ENCODE measurements at places on chromosomes 3 and 15.

DNA sequence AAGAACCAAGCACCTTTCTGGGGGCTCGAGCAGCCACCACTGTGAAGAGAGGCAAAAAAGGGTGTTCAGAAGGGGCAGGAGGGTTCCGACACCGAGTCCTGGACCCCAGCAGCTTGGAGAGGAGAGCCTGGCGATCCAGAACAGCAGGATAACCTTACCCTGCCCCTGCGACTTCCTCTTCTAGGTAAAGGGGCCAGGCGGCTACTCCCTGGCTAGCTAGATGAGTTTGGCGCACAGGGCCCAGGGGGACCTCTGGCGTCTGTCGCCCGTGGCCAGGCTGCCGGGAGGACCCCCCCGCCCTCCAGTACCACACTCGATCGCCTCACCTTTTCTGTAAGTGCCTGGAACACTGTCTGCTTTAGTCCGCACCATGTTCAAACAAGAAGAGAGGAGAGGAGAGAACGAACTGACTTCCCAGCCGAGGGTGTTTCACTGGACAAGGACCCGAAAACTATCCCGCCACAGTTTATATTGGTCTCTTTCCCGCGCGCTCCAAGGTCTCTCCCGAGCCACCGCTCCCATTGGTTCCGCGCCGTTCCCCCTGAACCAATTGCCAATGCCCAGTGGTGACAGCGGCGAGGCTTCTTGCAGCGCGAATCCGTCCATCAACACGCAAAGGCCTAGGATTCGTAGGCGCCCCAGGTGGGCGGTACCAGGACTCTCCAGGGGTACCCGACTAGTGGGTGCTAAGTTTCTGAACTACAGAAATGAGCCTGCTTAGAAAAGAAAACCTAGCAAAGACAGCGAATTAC lies at the start of gene PCLAF:
Gene PCLAF (minus strand): TSS at position 442 of the 752 bp plus-strand sequence. CDS start 70 bp downstream, at position 372.
- peak; percentile 72 for DNase-seq

DNA sequence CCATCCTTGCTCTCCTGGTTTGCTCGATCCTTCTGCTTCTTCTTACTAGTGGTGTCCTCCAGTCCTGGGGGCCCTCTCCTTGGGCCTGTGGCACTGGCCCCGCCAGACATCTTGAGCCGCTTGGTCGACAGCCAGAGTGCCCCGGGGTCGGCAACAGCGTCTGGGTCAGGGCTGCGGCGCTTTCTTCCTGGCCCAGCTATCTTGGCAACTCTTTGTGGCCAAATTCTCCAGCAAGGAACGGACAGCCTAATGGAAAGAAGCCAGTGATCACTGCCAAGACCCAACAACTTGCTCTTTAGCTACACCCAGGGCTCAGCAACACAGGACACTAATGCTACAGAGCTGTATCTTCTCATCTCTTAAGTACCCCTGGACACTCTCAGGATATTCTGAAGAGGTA lies 1.6 kb downstream of the USP19 start:
- no peak for DNase-seq

GRCh38 chr3:101102678-101103296 lies 109.6 kb upstream of the ABI3BP start:
- DNase-seq: no peak

DNA sequence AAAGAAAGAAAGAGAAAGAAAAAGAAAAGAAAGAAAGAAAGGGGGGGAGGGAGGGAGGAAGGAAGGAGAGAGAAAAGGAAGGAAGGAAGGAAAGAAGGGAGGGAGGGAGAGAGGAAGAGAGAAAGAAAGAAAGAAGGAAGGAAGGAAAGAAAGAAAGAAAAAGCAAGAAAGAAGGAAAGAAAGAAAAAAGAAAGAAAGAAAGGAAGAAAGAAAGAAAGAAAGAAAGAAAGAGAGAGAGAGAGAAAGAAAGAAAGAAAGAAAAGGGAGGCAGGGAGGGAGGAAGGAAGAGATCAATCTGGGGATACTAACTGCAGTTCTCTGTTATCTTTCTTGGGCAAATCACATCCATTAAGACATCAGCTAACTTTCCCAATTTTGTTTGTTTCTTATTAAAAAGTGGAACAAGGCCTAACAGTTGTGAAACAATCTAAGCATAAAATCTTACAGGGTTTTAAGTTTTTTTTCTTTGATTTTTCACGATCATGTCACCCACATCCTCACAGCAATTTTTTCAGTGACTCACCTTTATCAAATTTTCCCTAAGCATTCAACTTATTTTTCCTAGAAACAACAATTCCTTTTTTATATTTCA lies 36.8 kb downstream of the TBC1D2B start:
- no peak for DNase-seq

DNA sequence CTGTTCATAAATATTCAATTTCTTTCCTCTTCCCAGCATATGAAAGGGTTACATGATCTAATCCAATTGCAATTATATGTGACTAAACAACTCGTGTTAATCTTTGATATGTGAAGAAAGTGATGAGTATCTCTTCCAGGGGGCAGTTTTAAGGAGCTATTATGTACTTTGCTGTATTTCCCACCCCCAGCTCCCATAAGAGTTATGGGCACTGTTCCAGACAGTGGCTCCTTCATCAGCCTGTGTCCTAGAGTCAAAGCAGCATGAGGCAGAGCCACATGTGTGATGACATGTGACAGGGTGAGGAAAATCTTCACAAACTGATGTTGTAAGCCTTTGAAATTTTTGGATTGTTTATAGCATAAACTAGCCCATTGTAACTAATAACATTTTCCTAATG lies 315.4 kb downstream of the DIPK2A start:
- no peak for DNase-seq

DNA sequence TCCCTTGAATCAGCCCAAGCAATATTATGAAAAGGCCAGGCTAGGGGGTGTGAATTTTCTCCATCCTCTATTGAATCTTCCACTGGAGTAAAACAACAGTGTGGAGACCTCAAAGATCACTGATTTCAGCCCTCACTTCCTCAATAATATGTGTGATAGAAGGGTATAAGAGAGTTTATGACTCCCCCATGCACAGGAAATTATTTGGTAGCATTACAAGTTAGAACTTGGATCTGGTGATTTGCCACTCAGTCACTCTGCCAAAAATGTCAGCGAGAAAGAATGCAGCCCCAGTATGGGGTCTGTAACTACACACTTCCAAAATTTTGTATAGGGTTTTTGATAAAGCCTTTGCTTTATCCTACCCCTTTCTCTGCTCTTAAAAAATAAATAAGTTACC lies 81.0 kb upstream of the KCNMB2 start:
- DNase-seq: no peak

DNA sequence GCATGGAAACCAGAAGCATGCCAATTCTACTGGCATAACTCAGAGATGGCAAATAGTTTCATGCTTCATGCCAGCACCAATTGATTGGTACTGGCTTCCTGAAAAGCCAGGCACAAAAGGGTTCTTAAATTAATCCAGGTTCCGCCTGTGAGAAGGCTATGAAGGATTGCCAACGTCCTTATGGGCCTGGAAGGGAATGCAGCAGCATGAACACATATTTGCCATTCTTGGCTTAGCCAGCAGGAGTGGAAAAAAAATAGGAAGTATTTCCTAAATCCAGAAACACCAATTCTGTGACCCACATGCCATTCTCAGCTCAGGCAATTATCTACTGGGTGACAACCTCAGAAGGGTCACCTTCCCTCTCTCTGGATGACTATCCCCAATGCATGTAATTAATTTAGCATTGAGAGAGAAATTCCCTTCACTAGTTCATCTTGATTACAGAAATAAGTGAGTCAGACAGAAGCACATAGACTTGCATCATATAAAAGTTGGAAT lies 36.0 kb downstream of the ADAMTS9 start:
- no peak for DNase-seq

DNA sequence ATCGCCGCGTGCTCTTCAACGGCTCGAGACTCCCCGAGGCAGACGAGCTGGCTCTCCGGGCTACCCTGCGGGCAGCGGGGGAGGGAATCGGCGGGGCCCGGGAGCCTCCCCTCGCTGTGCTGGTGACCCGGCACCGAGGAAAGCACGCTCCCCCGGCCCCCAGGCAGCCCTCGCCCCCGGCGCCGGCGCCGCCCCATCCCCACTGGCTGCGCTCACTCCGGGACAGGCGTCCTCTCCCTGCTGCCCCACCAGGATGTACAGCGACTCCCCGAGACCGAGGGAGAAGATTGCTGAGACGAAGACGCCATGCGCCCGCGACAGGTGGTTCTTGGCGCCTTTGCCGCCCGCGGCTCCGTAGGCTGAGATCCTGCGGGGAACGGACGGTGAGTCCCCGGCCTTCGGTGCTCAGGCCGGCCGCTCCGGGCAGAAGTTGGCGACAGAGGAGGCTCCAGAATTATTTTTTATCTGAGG lies 1.7 kb downstream of the LTK start:
- DNase-seq: no peak

- DNase-seq: no peak
Measured at GRCh38 chr3:30871720-30872119, 22.7 kb downstream of the GADL1 start.

- DNase-seq: no peak
Measured at GRCh38 chr3:194265505-194265892, 85.6 kb downstream of the CPN2 start.

DNA sequence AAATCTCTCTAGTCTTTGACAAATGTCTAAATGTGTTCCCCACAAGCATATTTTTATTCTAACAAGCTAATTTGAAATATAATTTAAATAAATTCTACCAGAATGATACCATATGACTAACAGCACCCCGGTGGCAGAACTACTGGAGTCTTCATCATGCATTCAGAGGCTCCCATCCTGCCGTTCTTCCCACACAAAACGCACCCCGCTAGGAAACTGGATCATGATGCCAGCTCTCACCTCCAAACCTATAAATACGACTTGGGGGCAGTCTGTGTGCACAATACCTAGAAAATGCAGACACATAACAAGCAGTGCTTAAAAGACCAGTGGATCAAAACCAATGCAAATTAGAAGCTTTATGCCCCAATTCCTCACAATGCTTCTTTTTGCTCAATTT lies 8.5 kb downstream of the HOMER2 start:
- no peak for DNase-seq

- no peak for DNase-seq
Measured at GRCh38 chr15:66270932-66271331, 17.4 kb upstream of the MEGF11 start.

GRCh38 chr15:67146234-67146633 lies 80.8 kb downstream of the SMAD3 start:
- DNase-seq: no peak

- no peak for DNase-seq
Measured at GRCh38 chr3:119329551-119329950, 35.4 kb downstream of the ARHGAP31 start.

DNA sequence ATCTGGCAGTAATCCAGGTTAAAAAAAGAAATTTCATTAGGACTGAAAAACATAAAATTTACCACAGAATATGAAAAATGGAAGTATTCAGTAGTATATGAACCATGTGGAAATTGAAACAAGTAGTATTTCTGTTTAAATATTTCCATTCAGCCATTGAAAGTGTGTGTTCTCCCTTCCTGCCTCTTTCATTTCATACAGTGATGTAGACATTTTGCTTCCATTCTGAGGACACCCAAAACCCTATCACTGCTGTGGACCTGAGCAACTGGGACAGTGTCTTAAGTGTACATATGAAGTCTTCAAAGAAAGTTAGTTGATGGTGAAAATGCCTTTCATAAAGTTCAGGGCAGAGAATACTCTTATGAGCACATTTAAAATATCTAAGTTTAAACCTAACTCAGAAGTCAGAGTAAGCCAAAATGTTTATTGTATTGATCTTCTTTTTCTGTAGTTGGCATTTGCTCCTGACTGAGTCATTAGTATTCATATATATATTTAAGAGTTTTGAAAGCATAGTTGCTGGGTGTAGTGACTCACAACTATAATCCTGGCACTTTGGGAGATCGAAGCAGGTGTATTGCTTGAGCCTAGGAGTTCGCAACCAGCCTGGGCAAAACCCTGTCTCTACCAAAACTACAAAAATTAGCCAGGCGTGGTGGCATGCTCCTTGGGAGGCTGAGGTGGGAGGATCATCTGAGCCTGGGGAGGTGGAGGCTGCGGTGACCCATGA lies 198.8 kb downstream of the KLHL25 start:
- DNase-seq: no peak

GRCh38 chr3:190326361-190326760 lies 4.1 kb upstream of the CLDN1 start:
- no peak for DNase-seq

GRCh38 chr3:10835406-10835805 lies 19.4 kb downstream of the SLC6A11 start:
- no peak for DNase-seq

DNA sequence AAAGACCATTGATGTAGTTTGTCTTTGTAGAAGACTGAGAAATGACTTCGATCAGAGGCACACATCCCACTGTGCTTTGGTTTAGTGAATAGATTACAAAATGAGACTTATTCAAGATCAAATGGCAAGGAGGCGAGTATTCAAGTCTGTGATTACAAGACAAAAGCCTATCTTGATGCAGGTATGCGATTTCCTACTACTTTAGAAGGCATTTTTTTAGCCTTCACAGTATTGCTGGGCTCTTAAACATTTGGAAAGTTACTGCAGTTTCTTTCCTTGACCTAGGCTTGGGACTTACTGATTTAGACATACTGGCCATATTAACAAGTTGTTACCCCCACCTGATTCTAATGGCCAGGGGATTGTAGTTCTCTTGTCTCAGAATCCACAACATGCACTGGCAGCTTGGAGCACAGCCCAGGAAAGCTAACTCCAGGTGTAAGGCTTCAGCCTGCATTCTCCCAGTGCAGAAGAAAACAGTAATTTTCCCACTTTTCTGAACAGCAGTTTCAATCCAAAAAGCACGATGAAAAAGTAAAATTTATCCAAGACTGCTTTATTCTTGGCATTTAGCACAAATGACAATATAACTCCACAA lies 311.6 kb downstream of the EPHA6 start:
- DNase-seq: no peak

GRCh38 chr15:49185473-49185872 lies 15.4 kb downstream of the GALK2 start:
- DNase-seq: no peak

DNA sequence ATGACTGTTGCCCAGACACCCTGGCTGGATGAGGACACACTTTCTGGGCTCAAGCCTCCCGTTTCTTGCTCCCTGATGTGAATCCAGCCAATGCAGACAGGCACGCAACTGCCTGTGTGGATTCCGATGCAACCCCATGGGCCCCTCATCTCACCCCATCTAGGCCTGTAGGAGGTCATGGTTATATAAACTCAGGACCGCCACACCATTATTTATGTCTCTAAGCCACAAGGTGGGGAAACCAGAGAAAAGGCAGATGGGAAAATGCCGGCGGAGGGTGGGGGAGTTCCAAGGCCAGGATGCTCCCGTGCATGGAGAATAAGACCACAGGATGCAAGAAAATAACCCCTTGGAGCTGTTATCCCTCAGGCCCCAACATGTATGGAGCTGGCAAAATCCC lies 2.0 kb downstream of the MESP1 start:
- no peak for DNase-seq

GRCh38 chr3:118536764-118537163 lies 497.9 kb downstream of the IGSF11 start:
- no peak for DNase-seq

GRCh38 chr15:40061212-40061901 lies 22.4 kb upstream of the SRP14 start:
- DNase-seq: no peak

- peak; percentile 30 for DNase-seq
Measured at GRCh38 chr15:74235962-74236361, at the start of gene CCDC33. TSS of gene CCDC33 (plus strand) at chr15:74236326. CDS start at chr15:74236720, 394 bp downstream.

All from memory B cell (primary cell).